ENCODE measurements at places on chromosomes 16 and 17.

DNA sequence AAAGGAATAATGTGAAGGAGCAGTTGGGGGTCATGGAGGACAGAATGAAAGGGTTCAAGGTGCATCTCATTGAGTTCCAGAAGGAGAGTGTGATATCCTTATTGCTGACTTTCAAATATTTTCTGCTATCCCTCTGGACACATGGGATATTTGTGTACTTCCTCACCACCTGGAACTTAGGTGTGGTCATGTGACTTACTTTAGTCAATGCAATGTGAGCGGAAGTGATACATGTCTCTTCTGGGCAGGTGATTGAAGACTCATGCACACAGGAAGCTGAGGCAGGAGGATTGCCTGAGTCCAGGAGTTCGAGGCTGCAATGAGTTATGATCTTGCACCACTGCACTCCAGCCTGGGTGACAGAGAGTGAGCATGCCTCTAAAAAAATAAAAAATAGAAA lies 36.7 kb upstream of the TANC2 start:
- no peak overlapping the region for H3K27ac ChIP-seq
- DNase-seq: no peak
- no peaks in the 10 kb centered on the region for H3K36me3 ChIP-seq
- no peak overlapping the region for H3K4me3 ChIP-seq
- H3K27me3 ChIP-seq: no peaks in the 10 kb centered on the region

- H3K4me3 ChIP-seq: no peak overlapping the region
- no peaks in the 10 kb centered on the region for H3K36me3 ChIP-seq
- DNase-seq: no peak
- peaks cover 16% of the 10 kb centered on the region for H3K4me1 ChIP-seq
- H3K27me3 ChIP-seq: no peaks in the 10 kb centered on the region
- H3K27ac ChIP-seq: no peak overlapping the region
These were observed 218.3 kb downstream of the FTO start for GRCh38 chr16:53922067-53922806.

DNA sequence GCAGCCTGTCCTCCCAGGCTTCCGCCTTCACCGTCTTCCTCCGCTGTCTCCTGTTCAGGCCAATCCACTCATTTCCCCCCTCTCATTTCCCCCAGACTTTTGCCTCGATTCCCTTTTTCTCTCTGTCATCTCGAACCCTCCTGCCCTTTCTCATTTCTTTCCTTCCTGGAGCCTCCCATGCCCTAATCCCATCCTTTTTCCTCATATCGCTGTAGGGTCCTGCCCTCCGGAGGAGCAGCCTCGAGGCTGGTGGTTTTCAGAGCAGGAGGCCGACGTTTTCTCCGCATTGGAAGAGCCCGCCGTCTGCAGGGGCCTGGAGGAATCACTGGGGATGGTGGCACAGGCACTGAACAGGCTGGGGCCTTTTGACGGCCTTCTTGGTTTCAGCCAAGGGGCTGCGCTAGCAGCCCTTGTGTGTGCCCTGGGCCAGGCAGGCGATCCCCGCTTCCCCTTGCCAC lies 597 bp downstream of the OVCA2 start:
- peak overlapping the region; percentile 90 for H3K4me3 ChIP-seq
- peaks cover 4% of the 10 kb centered on the region for H3K4me1 ChIP-seq
- H3K27ac ChIP-seq: peak overlapping the region; percentile 65
- peaks cover 10% of the 10 kb centered on the region for H3K36me3 ChIP-seq
- DNase-seq: no peak

DNA sequence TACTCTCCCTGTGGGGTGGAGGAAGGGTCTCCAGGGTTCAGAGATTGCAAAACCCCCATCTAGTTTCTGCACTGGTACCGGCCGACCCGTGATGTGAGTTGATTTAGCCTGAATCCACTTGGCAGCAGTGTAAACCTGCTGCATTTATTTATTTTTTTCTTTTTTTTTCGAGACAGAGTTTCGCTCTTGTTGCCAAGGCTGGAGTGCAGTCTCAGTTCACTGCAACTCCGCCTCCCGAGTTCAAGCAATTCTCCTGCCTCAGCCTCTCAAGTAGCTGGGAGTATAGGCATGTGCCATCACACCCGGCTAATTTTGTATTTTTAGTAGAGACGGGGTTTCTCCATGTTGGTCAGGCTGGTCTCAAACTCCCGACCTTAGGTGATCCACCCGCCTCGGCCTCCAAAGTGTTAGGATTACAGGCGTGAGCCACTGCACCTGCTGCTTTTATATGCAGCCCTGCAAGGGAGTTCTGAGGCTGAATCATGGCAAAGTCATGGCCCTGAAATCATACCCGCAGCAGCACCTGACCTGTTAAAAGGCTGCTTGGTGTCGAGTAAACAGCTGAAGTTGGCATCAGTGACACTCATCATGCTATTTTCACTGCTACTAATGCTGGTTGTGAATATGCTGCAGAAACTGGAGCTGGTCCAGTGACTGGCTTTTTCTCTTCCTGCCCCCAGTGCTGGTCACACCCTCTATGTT lies 21.4 kb downstream of the DEXI start:
- peaks cover 9% of the 10 kb centered on the region for H3K4me1 ChIP-seq
- H3K27me3 ChIP-seq: no peaks in the 10 kb centered on the region
- no peak overlapping the region for H3K4me3 ChIP-seq
- no peak overlapping the region for H3K27ac ChIP-seq

DNA sequence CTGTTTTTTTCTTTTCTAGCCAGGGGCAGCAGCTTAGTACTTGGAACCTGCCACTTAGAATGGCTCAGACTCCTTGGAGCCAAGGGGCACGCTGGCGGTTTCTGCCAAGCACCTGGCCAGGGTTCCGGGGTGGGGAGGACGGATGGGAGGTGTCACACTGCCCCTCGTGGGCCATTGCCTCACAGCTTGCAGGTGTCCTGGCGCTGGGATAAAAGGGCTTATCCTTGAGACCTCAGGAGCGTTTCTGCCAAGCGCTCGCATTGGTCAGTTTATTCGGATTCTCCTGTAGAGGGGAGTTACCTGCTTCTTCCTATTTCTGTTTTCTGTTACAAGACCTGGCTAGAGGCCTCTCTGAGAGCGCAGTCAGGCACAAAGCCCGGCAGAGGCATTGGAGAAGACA lies 234.6 kb downstream of the MSI2 start:
- peaks cover 27% of the 10 kb centered on the region for H3K4me1 ChIP-seq
- H3K27ac ChIP-seq: peak overlapping the region; percentile 85
- no peak overlapping the region for H3K4me3 ChIP-seq
- H3K27me3 ChIP-seq: no peaks in the 10 kb centered on the region
- DNase-seq: no peak

DNA sequence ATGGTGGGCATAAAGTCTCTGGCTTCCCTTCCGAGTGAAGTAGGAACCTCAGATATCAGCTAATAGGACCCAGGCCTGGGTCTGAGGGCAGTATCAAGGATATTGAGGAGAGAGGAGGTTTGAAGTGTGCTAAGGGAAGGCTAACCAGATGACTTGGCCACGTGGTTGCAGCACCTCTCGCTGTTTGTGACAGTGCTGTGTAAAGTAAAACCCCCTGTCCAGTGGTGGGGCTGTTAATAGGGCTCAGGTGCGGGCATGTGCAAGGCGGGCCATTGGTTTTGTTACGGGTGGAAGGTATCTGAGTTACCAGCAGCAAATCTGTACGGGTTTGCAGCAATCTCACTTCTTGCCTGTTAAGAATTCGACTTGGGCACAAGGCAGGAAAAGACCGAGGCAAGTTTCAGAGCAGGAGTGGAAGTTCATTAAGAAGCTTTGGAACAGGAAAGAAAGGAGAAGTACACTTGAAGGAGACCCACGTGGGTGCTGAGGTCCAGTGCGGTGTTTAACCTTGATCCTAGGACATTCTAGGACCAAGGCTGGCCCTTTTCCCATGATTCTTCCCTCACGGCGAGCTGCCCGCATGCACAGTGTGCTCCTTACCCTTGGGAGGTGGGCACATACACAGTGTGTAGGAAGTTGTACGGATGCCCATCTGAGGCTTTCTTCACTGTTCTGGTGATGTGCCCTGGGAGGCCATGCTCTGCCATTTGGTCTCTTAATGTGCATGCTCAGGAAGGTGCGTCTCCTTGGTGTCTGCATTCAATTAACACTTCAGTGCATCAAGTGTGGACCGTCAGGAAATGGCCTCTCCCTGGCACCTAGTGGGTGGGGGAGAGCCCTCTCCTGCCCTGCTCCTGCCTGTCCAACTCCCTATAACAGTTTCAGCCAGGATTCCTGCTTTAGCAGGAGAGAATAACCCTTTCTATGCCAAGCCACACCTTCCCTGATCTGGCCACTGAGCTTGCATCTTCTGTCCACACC lies 20.3 kb downstream of the SGF29 start:
- H3K36me3 ChIP-seq: no peaks in the 10 kb centered on the region
- H3K27ac ChIP-seq: no peak overlapping the region
- H3K27me3 ChIP-seq: no peaks in the 10 kb centered on the region
- H3K4me3 ChIP-seq: no peak overlapping the region
